EL (cell line): ENCODE measurements at places on chromosomes 2 and 18.
A peak's percentile ranks its signal among the peaks of the same experiment; 100 is the strongest.

- no peak for DNase-seq
Observed at GRCh38 chr2:199216253-199216652, 241.5 kb downstream of the SATB2 start.

- DNase-seq: no peak
Observed at GRCh38 chr18:79494936-79495335, 99.2 kb downstream of the NFATC1 start.

DNA sequence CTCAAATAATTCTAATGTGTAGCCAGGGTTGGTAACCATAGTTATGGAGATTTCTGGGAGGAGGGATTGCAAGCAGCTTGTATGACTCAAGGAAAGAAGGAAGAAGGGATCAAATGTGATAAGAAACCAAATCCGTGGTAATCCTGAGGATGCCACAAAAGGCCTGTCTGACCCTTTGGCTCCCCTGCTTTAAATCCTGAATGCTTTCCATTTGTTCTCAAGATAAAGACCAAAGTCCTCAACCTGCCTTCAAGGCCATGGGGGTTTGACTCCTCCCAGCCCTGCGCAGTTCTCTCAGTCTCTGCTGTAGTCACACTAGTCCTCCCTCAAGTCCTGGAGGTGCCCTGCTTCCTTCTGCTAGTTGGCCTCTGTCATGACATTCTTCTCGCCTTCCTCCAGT lies 74.0 kb downstream of the SUMO1 start:
- DNase-seq: no peak

GRCh38 chr2:65566617-65567016 lies 134.2 kb upstream of the SPRED2 start:
- no peak for DNase-seq

DNA sequence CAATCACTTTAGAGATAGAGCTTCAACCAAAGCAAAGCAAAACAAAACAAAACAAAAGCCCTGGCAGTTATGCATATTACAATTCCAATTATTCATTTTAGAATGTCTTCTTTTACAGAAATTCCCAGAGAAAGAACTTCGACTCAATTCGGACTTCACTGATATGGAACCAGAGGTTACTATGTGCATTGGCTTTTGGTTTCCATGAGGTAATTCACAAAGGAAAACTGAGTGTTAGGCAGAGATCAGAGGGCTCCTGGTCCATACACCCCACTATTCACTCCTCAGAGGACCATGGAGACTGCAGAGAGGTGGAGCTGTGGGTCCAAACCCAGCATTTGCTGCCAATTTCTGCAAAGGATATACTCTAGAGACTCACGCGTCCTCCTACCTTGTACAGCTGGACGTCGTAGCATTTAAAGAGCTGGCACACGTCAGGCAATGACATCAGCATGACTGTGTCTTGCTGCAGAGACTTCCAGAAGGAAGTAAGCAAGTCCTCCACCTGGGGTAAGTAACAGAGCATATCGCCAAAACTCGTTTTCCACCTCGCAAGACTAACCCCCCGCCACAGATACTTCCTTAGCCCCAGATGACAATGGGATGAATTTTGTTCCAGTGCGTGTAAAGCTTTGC lies 31.3 kb upstream of the CREG2 start:
- DNase-seq: no peak

GRCh38 chr2:85995648-85996529 lies 107.1 kb upstream of the ST3GAL5 start:
- DNase-seq: no peak

- no peak for DNase-seq
Observed at GRCh38 chr18:74892066-74892627, 294.5 kb downstream of the ZNF407 start.

GRCh38 chr2:29322011-29322410 lies 206.8 kb downstream of the CLIP4 start:
- peak; percentile 49 for DNase-seq

- DNase-seq: peak; percentile 78
Observed at GRCh38 chr18:24271381-24272228, 126.0 kb downstream of the OSBPL1A start.

DNA sequence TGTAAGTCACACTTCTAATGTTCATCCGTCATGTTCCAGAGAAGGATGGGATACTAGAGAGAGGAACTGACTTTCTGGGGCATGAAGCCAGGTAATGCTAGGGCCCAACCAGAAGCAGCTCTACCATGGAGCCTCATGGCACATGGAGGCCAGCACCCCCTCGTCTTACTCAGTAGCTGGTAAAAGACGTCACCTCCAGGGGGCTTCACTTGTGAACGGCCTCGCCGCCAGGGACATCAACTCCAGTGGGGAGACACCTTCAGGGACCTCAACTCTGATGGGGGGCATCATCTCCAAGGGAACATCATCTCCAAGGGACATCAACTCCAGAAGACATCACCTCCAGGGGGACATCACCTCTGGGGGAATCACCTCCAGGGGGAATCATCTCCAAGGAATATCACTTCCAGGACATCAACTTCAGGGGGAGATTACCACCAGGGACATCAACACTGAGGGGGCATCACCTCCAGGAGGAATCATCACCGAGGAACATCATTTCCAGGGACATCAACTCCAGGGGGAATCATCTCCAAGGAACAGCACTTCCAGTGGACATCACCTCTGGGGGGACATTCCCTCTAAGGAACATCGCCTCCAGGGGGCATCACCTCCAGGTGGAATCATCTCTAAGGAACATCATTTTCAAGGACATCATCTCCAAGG lies 168.4 kb downstream of the NDUFA10 start:
- no peak for DNase-seq

DNA sequence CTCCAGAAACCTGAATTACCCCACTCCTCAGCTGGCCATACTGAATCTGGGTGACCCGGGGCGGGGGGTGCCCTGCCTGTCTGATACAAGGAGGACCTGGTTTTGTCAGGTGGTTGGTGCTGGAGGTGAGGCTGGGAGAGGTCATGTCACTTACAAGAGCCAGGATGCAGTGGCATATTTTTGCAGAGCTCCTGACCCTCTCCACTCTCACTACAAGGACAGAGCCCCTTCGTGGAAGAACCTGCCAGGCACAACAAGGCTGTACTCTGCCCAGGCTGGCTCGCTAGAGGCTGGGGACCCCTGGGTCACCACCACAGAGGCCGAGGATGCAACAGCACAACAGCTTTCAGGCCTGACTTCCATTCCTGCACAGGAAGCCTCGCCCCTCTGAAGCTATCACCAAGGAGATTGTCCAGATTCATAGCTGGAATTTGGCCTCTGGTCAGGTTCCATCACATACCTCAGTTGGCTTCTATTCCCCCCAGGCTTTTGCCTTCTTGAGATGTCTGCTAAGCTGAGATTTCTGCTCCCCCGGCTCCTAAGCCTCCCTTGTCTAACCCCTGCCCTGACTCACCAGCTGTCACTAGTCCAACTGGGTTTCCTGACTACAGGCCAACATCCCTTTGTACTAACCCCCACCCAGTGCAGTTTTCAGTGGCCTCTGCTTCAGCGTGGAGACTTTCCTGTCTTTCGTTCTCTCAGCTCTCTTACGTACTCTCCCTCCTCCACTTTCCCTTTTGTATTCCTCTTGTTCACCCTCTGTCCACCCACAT lies 132.5 kb upstream of the EPAS1 start:
- peak; percentile 99 for DNase-seq

- no peak for DNase-seq
Observed at GRCh38 chr18:35430721-35431373, 53.7 kb upstream of the ZNF396 start.

- DNase-seq: no peak
Observed at GRCh38 chr2:234333168-234334130, 163.4 kb downstream of the ARL4C start.

DNA sequence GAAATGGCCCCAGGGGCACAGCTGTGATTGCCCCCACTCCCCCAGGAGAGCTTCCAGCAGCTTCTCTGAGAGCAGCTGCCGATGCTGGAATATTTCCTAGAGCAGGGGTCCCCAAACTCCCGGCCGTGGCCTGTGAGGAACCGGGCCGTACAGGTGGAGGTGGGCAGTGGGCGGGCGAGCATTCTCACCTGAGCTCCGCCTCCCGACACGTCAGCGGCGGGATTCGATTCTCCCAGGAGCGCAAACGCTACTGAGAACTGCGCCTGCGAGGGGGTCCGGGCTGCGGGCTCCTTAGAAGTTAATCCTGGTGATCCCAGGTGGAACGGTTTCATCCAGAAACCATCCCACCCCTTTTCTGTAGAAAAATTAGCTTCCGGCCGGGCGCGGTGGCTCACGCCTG lies 69.1 kb upstream of the PXDN start:
- DNase-seq: no peak

- no peak for DNase-seq
Observed at GRCh38 chr18:24536326-24536725, 75.9 kb downstream of the HRH4 start.

GRCh38 chr2:145329971-145330370 lies 810.1 kb upstream of the ZEB2 start:
- DNase-seq: no peak

- DNase-seq: no peak
Observed at GRCh38 chr2:96407919-96408550, 72.5 kb downstream of the NCAPH start.

- no peak for DNase-seq
Observed at GRCh38 chr2:30287190-30287840, 56.0 kb downstream of the LBH start.
